IPS DF 19.7 (cell line): ENCODE measurements at places on chromosomes 11 and 22.

- no peak for DNase-seq
Observed at GRCh38 chr22:23237201-23237798, 57.0 kb downstream of the BCR start.

DNA sequence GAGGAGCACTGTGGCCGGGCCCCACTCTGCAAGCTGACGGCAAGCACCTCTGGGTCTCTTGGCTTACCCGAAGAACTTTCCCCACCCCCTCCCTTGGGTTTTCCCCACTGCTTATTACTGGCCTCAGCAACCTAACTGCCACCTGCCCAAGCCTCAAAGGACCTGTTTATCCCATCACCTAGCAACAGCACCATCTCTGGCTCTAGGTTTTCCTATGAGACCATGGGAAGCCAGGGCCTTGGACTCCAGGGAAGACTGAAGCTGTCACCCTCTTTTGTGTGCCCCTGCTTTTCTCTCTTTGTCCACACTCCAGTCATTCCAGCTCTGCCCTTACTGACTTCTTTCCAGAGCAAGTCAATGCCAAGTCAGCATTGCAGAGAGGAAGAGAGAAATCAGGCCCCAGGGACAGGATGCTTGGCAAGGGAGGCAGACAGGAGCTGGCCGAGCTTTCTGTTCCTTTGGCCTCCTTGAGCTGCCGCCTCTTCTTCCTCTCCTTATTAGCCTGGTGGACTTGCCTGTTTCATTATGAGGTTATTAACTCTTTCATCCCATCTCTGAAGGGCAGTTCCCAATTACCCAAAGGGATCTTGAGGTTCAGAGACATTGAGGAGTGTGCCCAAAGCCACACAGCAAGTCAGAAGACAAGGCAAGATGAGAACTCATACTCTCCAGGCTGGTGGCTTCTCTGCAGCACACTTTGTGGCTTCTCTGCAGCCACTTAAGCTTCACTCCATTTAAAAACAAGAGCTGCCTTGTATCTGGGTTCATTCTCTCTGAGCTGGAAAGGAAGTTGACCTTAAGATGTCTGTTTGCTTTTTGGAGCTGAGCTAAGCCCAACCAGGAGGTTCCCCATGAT is at the start of gene SMIM35:
Gene SMIM35, minus strand, starts transcription at position 51 of the 856 bp plus-strand sequence. CDS start 206 bp downstream, outside the sequence.
- DNase-seq, result no peak

GRCh38 chr22:35582861-35583670 is 34.1 kb downstream of the MB start:
- DNase-seq, result peak; percentile 25

GRCh38 chr11:35313066-35313759 is 106.1 kb downstream of the SLC1A2 start:
- DNase-seq, result no peak

DNA sequence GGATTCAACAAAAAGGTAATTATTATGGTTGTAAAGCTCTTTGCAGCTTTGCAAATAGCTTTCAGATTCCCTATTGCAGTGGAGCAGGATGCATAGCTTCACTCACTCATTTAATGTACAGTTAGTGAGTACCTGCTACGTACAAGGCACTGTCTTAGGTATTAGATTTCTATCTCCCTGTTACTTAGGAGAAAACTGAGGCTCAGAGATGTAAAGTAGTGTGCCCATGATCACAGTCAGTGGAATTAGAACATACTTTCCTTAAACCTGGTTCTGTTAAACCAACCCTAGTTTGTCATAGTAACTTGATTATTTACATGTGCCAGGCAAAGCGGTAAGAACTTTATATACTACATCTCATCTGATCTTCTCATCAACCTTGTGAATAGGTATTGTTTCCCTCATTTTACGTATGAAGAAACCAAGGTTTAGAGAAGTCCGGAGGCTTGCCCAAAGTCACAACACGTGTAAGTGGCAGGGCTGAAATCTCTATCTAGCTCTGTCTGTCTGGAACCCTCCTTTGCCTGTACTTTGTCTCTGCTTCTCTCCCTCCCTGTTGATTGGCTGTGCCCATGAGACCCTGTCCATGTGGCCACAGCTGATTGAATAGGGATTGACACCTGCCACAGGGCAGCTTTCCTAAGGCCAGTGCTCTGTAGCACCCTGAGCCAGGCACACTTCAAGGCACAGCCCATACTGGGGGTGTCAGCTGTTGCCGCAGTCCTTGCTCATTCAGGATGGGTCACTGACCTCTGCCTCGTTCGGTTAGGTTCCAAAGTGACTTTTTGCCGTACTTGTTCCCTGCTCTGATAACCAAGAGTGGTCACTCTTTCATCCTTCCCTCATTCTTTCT is 63.8 kb upstream of the PRSS23 start:
- DNase-seq, result no peak

GRCh38 chr11:120543521-120544215 is 32.1 kb downstream of the GRIK4 start:
- DNase-seq, result no peak

DNA sequence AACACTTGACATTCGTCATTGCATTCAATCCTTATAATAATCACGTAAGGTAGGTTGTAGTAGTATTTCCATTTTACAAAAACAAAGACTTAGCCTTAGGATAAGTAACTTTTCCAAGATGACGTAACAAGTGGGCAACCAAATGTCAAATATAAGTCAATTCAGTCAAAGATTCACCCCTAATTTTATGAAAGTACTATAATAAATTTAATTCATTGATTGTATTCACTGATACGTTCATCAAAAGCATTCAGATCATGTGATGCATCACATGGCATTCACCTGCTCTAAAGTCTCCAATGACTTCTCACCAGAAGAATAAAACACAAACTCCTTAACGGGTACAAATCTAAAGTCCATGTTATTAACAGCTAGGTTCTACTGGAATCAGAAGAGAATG is 2.1 kb downstream of the KIF18A start:
- DNase-seq, result no peak

GRCh38 chr11:26599425-26599824 is 27.4 kb upstream of the MUC15 start:
- no peak for DNase-seq

DNA sequence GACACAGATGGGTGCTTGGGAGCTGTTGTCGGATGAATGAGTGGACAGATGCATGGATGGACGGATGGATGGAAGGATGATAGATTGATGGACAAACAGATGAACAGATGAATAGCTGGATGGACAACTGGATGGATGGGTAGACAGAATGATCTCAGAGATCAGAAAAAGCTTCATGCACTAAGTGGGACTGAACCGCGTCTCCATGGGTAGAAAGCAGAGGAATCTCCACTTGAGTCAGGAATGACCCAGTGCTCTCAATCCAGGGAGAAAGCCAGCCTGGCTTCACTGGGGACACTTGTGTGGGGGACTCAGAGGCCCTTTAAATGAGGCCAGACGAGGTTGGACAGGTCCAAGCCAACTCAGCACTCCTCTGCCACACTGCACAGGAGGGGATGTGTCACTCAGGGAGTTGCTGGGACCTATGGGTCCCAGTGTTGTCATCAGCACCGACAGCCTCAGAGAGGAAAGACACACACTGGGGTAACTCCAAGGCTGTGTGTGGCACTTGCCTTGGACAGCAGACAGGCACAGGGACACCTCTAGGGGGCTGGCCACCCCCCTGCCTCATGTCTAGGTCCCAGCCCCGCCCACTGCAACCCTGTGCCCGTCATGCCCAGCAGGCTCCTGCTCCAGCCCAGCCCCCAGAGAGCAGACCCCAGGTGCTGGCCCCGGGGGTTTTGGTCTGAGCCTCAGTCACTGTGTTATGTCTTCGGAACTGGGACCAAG is 5.6 kb downstream of the IGLL5 start:
- DNase-seq, result no peak

DNA sequence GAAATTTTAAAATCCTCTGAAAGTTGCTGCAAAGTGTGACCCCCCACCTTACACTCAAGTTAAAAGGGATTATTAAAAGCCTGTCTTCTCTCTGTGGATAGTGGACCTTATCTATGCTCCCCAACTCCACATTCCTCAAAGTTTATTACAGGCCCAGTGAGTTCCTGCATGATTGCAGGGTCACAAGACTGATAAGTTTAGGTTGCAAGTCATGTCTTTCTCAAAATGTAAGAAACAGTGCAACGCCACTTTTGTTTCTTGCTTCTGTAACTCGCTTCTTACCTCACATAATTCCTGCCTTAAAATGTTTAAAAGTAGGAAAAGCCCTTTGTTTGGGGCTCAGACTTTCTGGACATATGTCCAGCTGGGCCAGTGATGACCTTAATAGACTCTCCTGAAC is 38.4 kb upstream of the GLYAT start:
- DNase-seq, result no peak

GRCh38 chr22:37300551-37301017 is 18.3 kb downstream of the CYTH4 start:
- DNase-seq, result no peak

DNA sequence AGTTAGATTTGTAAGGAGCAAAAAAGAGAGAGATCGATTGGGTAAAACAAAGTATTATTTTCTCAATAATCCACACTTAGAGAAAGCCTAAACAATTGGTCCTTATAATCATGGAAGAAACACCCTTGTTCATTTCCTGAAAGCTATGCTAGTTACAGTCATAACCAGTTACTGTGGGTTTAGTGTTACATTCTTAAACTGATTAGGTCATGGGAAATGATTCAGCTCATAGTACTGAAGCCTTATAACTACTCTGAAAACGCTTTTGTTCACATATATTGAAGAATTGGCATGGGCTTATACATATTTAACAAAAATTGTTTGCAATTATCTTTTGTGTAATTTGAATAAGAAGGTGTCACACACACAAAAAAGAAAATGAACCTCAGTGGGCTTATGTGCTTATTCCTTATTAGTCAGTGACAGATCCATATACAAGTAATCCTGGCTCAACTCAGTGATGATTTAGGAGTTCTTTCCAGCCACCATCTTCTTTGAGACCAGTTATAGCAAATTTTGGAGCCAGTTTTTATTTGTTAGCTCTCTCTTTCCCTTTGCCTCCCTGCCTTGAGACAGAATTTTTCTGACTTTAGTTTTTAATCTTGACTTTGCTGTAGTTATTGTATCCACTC is 198.5 kb upstream of the CTSC start:
- DNase-seq, result no peak

- no peak for DNase-seq
Observed at GRCh38 chr11:66224226-66224855, 44.1 kb upstream of the RAB1B start.

GRCh38 chr11:76327202-76327601 is 53.7 kb downstream of the THAP12 start:
- no peak for DNase-seq

DNA sequence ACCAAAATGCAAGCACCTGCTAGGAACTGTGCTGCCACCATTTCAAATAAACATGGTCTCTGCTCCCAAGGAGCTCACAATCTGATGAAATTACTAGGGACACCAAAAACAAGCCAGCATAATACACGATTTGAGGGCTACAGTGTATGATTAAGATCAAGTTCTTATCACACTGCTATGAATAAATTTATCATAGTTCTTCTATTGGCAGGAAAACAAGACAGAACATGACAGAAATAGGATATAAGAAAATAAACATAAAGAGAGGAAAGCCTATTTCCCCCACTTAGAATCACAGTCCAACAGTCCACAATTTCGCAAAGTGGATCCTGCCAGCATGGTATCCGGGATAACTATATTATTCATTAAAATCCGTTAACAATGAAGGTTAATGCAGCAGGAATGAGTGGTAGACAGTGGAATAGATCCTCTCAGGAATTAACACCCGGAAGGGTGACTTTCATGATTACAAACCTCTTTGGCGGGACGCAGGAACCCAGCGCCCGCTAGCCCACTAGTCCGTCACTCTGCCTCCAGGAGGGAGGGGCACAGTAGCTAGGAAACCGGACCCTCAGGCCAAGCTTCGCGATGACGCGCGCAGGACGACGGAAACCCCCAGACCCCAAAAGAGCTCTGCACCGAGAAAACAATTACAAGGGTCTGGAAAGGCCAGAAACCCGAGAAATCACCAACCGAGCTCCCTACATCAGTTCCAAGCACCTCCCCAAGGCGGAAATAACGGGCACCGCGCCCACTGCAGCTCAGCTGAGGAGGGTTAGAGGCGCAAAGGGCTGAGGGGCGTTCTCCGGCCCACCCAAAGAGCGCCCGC is 607 bp downstream of the CCDC82 start:
- DNase-seq, result peak; percentile 40

GRCh38 chr11:109972181-109972715 is 120.9 kb upstream of the ZC3H12C start:
- DNase-seq, result no peak

DNA sequence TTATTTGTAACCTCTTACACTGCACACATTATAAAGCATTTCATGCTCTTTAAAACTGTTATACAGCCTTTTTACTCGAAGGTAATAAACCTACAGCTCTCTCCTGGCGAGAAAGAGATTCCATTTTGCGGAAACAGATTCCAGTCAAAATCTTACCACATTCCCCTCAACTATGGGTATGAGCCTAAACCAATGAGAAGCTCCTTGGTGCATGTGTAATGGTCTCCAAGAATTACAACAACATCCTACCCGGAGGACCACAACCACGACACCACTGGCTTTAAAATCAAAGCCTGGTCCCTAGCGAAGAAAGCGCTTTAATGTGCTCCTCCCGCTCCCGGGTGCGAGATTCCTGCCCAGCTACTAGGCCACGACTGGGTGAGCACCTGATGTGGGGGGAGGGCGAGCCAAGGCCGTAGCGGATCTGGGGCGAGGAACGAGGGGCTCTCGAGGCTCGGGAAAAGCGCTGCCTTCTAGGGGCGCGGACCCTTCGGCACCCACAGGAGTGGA is 821 bp downstream of the CELF1 start:
- DNase-seq, result no peak

GRCh38 chr22:25800766-25801165 is 58.8 kb downstream of the MYO18B start:
- no peak for DNase-seq

- DNase-seq, result no peak
Observed at GRCh38 chr22:19981171-19981960, 35.3 kb downstream of the ARVCF start.

DNA sequence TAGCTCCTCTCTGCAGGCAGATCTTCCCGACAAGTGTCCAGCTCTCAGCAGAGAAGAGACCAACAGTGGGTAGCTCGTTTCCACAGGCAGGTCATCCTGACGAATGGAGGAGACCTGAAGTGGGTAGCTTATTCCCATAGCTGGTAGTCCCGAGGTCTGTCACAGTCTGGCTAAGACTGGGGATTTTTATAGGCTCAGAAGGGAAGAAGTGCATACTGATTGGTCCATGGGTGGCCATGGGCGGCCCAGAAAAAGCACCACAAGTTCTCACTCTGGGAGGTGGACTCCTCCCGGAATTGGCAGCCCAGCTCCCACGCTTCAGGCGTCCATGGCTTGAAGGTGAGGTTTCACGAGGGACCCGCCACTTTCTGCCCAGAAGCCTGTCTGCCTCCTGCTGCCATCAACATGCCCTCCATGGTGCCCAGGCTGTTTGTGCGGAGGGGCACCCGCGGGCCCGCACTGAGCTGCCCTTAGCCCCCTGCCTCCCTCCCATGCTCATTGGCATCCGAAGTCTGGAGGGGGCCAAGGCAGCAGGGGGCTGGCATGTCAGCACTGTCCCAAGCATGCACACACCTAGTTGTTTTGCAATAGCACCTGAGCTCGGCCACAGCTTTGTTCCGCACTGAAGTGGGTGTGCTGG is 9.9 kb upstream of the MAP6 start:
- no peak for DNase-seq

GRCh38 chr11:120561286-120561685 is 49.7 kb downstream of the GRIK4 start:
- DNase-seq, result no peak

GRCh38 chr22:45506816-45507360 is 4.2 kb downstream of the FBLN1 start:
- no peak for DNase-seq
